ENCODE measurements at places on chromosomes 2 and 18.

DNA sequence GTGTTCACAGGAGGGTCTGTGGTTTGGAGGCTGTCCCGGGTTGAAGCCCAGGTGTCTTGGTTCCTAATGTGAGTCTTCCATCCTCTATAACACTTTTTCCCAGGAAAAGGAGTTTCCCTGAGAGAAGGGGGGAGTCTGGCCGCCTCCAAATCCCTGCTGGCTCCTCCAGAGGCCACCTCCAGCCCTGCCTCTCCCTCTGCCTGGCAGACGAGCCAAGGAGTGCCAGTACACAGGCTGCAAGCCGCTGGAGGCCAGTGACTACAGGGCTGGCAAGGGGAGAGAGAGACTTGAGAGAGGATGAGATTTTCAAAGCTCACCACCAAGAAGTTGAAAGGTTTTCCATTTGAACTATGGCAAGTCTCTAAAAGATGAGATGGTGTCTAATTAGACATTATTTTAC, 154.2 kb upstream of the ID2 start:
- no peak for DNase-seq

DNA sequence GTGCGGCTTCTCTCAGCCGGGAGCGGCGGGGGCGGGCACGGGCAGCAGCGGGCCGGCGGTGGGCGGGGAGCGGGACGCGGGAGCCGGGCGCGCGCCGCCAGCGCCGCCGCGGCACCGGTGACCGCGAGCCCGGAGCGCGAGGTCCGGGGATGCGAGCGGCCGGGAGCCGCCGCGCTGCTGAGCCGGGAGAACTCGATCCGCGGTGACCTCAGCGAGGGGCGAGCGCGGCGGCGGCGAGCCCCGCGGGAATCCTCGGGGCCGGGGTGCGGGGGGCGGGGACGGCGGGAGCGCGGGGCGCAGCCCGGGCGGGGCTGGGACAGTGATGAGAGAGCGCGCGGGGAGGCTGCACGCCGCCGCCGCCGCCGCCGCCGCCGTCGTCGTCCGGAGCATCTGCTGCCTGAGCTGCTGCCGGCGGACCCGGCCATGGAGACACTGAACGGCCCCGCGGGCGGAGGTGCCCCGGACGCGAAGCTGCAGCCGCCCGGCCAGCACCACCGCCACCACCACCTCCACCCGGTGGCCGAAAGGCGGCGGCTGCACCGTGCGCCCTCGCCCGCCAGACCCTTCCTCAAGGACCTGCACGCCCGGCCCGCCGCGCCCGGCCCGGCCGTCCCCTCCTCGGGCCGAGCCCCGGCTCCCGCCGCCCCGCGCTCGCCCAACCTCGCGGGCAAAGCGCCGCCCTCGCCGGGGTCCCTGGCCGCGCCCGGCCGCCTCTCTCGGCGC, at the start of gene MTCL1:
Gene MTCL1 (plus strand): TSS at position 319 of the 723 bp plus-strand sequence. CDS start 105 bp downstream, at position 424.
- no peak for DNase-seq

- no peak for DNase-seq
Observed at GRCh38 chr18:75638776-75639471, 211.4 kb upstream of the SMIM21 start.

DNA sequence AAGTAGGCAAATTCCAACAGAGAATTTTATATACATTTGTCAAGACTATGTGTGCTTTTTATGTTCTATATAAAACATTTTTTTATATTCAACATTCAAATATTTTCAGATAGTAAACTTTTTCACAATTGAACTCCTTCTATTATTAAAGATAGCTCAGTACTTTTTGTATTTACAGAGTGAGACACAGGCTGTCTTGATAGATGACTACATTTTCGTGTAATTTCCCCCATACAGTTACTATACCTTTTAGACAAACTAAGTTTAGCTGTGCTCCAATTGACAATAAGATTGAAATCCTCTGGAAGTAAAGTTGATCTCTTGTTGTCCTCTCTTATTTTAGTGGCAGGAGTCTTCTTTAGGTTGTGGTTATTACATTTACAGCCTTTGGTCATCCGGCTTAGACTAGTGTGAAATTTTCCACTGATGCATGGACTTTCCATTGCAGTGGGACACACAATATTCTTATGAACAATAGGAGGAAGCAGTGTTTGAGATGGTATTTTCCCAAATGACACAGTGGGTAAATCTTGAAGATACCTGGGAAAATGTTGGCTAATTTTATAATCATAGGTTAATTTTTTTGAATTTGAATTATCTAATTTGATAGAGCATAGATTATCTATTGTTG, 21.0 kb downstream of the ZSWIM2 start:
- no peak for DNase-seq

- no peak for DNase-seq
Observed at GRCh38 chr18:40980171-40980570, 974.9 kb upstream of the PIK3C3 start.

DNA sequence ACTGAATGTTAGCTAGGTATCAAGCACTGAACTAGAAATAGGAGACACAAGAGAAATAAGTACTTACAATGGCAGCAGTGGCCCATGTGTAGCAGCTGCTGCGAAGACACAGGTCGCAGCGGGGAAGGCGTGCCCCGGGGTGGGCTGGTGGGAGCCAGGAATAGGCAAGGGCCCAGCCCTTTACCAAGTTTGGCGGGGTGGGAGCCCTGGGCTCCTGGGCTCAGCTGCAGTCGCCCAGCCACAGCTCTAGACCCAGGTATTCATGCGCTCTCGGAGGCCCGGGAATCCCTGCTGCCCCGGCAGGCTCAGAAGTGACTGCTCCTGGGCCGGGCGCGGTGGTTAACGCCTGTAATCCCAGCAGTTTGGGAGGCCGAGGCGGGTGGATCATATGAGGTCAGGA, 1287.3 kb downstream of the CNTNAP5 start:
- DNase-seq, result no peak

GRCh38 chr2:239964399-239965185, 60.5 kb downstream of the NDUFA10 start:
- no peak for DNase-seq

- no peak for DNase-seq
Observed at GRCh38 chr18:65975536-65975935, 224.7 kb downstream of the CDH7 start.

DNA sequence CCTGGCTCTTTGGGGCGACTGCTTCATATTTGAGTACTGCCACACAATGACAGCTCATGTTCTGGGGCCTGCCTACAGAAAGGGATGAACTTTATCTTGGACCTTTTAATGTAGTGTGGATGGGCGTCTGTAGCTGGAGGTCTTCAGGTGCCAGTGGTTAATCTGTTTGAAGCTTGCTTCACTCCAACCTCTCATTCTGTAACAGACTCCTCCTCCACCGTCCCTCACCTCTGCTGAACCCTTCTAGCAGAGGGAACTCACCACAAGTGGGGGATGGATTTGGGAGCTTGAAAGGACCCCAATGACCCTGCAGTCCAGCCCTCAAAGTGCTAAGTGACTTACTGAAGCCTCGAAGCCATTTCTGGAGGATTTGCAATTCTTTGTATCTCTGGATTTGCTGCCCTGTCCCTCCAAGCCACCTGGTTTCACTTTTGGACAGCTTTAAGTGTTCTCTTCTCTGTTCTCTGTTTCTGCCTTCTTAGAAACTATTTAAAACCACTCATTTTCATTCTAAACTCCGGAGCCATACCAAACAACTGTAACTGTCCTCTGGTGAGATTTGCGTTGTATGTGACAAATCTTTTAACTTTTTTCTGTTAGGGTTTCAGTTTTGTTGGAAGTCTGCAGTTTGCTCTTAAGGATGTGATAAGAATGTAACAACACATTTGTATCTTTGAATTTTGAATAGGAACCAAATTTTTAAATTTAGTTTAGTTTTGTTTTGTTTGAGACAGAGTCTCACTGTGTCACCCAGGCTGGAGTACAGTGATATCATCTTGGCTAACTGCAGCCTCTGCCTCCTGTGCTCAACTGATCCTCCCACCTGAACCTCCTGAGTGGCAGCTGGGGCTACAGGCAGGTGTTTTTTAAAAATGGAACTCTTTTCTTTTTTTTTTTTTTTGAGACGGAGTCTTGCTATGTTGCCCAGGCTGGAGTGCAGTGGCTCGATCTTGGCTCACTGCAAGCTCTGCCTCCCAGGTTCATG, 37.0 kb upstream of the CASP8 start:
- no peak for DNase-seq

- no peak for DNase-seq
Observed at GRCh38 chr2:183078163-183078463, 434 bp upstream of the DUSP19 start.

DNA sequence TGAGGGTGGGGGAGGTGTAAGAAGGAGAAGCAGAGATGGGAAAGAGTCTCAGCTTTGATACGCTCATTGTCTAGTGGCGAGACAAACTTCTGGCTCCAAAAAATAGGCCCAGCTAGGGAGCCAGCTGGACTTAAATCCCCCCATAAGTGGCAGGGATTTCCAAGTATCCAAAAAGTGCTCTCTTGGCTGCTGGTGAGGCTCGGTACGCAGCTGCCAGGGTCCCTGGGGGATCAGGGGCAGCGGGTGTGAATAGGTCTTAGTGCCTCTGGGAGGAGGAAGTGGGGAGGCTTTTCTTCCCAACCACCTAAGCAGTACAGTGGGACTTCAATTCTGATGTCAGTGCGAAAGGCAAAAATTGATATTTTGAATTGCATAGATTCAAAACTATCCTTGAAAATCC, 73.5 kb downstream of the ALK start:
- DNase-seq, result no peak

GRCh38 chr2:17804358-17804757, 11.9 kb upstream of the MSGN1 start:
- DNase-seq, result no peak

DNA sequence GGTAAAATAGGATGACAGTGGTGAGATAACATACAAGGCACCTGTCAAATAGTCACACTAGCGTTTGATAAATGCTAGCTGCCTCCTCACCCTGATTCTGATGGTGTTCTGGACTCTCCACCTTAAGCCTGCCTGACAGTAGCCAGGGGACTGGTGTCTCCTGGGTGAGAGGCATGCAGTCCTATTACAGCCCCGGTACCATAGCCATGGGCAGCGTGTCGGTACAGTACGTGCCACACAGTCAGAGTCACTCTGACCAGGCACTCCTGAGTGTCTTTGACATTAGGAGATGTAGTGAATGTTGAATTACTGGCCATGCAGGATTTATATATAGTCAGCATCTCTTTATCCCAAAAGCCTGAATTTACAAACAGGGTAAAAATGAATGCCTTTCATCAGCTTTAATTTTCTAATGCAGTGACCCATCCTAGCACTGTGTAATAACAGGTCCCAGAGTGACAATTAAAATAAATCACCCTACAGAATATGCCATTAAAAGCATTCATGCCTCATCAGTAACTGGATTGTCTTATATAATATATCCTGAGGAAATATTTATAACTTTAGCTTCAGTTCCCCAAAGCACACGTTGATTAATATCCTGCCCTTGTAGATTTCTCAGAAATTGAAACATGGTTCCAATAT, 760.3 kb upstream of the SOX11 start:
- DNase-seq, result no peak

GRCh38 chr2:7510353-7510752, 593.1 kb downstream of the RNF144A start:
- DNase-seq, result no peak

- DNase-seq, result no peak
Observed at GRCh38 chr2:232075080-232075479, 113.6 kb downstream of the DIS3L2 start.

DNA sequence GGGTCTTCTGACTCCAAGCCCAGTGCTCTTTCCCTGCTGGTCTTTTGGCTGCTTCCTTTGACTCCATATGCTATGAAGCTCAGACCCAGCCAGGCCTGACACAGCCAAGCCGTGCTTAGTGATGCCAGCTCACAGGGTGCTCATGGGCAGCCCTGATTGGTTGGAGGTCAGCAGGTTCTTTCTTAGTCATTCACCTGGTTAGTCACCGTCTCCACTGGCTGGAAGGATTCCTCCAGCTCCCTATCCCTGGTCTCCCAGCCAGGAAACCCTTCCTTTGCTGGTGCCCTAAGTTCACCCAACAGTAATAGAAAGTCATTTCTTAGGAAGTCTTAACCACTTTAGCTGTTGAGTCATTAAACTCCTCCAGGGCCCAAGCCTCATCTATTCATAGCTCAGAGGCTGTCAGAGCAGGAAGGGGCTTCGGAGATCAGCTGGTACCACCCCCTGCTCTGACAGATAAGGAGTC, 3.9 kb downstream of the KCNK3 start:
- DNase-seq, result no peak

- DNase-seq, result no peak
Observed at GRCh38 chr2:216807857-216808272, 52.0 kb downstream of the TNP1 start.

GRCh38 chr2:46275995-46276394, 21.2 kb upstream of the EPAS1 start:
- DNase-seq, result no peak

- no peak for DNase-seq
Observed at GRCh38 chr2:111912547-111912946, 14.1 kb downstream of the MERTK start.

- DNase-seq, result no peak
Observed at GRCh38 chr2:109129356-109129920, 433 bp downstream of the SH3RF3 start.

- DNase-seq, result no peak
Observed at GRCh38 chr2:74917702-74918619, 40.5 kb upstream of the POLE4 start.

- DNase-seq, result no peak
Observed at GRCh38 chr2:178976351-178976750, 73.6 kb downstream of the CCDC141 start.

DNA sequence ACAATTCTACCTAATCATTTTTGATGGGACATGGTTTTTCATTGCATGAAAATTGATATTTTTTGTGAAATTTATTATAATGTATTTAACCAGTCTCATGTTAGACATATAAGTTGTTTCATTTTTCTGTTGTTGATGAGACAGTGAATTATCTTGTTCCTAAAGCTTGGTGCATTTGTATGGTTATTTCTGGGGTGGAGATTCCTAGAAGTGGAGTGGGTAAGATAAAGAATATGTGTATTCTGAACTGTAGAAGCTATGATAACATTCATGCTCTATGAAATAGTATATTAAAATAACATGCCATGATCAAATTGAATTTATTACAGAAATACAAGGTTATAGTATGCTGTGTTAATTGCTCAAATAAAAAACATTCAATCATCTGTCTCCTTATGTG, 69.2 kb downstream of the BOLA3 start:
- no peak for DNase-seq

GRCh38 chr2:127170021-127170420, 50.1 kb downstream of the CYP27C1 start:
- no peak for DNase-seq

DNA sequence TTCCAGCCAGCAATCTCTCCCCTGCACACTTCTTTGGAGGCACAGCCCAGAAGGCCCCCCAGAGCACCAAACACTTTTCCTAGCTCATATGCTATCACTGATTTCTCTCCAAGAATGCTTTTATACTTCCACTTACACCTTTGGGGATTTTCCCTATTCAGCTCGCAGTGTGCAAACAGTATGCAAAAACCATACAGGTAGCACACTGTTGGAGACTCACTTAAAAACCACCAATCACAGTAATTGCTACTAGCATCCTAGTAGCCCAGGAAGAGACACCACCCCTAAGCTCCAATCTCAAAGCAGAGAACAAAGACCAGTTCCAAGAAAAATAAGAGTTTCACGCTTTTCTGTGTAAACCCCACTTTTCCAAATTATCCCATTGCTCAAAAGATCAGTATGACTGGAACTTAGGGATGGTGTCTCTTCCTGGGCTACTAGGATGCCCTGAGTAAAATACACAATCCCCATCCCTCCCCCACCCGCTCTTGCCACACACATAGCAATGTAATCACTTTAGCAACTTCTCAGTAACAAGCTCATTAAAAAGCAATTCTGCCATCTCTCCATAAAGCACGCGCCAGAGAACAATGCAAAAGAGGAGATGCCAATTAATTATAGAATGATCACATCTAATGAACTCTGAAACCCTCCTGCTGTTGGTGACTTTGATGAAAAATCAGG, 43.0 kb downstream of the KLF7 start:
- DNase-seq, result no peak
